ENCODE measurements at places on chromosomes 1 and 21.

DNA sequence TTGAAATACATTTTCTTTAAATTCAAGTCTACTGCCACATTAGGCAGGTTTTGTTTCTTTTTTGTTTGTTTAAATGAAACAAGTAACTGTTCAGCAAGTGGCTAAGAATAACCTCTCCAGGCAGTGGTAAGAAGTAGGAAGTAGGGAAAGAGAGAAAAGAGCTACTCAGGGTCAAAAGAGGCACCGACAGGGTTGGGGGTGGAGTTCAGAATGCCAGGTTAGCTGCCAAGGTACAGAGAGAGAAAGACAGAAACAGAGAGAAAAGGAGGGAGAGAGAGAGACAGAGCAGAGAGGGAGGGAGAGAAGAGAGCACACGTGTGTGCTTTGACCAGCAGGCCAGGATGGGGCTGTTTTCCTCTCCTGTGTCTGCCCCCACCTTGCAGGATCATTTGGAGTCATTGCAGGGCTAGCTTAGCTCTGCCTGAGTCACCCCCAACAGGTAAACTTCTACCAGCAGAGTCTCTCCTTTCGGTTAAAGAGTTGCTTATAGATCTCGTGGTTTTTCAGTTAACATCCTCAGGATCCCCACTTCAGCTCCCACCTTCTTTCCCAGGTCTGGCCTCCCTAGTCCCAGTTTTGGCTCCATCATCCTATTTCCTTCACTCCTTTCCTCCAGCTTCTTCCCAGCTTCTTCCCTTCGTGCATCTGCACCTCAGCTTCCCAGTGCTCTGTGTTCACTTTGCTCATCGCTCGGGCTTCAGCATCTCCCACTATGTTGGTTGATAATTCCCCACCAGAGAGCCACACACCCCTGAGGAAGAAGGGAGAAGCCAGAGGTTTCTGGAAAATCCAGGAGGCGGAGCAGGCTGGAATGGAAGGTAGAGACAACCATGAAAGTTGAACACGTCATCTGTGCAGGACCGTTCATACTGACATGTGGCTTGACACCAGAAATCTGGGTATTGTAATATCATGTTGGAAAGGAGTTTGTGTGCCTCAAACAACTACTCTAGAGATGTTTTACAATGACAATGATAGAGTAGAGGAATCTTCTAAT, 21.8 kb upstream of the RAB4A start:
- DNase-seq = no peak

DNA sequence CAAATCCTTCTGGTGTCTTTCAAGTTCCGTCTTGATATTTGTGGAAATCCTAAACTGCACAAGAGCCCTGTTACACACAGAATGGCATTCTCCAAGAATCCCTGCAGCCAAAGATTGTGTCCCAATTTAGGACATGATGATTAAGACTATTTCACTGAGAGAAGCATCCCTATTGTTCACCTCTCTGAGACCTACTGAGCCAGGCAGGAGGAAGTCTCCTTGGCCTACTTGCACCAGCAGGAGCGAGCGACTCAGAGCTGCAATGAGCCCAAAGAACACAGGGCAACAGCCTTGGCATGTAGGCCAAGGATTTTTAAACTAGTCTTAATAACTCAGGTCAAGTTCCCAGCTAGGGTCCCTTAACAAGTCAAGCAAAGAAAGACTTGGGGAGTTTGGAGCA, 79.4 kb upstream of the RUNX1 start:
- no peak for DNase-seq

GRCh38 chr1:1230656-1231399, 973 bp downstream of the SDF4 start:
- DNase-seq = peak; percentile 99

DNA sequence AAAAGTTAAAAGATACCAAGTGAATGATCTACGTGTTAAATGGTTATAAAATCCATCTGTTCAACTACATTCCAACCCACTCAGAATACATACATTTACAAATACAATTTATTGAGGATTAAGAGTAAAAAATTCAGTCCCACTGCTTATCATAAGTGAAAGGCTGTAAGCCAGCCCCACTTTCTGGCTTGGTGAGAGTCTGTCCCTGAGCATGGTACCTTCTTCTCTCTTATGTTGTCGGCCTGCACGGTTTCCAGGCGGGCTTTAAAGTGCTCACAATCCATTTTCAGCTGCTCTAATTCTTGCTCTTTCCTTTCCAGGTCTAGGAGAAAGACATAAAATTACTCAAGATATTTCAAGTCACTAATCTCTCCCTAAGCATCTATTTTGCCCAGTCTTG, 15.2 kb downstream of the HSF2BP start:
- DNase-seq = no peak

- DNase-seq = peak; percentile 8
Observed at GRCh38 chr1:104868794-104869193, 1119.1 kb downstream of the AMY1C start.

Measured in NCI-H510A treated with DMSO at 0.1 percent for 48 hours (cell line).